ENCODE measurements at places on chromosomes 16 and 17. TPM values are rescaled to one million over a fixed set of nuclear protein-coding genes. Genes with fewer than 3 reads are reported as not detected.

DNA sequence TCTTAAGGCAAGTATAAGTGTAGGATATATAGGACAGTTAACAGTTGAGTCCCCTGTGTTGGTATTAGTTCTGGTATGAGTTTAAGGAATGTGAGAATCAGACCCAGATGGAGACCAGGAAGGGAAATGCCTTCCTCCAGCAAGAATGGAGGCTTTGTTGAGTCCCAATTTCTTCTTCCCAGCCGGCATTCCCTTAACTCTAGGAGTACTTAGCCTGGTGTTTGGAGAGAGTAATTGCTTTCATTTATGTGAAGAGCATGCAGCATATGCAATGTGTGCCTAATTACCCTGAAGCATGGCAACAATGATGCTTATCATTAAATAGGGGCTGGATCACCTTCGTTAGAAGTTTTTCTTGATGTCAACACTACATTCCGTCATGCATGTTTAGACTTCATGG, 225.9 kb upstream of the XYLT1 start:
- no peak for DNase-seq

DNA sequence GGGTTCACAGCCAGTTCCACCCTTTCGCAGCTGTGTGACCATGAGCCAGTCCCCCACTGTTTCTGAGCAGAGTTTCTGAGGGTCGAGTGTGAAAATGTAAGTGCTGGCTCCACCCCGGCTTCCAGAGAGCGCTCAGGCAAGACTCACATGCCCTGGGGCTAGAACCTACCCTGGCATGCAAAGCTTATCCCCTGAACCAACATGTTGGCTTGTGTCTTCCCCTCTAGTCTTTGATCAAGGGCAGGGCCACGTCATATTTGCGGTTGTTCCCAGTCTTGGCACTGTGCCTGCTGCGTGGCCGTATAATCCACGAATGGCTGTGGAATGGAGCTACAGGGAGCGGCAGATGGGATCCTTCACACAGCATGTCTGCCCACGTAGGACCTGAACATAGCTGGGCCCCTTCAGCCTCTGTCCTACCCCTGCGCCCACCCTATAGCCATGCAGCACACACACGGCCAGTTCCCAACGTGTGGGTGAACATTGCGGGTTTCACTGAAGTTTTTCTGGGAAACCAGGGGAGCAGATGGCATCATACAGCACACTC, 84.8 kb downstream of the MRM1 start:
- DNase-seq, result no peak

VTN gene
- total RNA-seq, result 0.18 TPM

KCNG4 gene
- total RNA-seq, result not detected

GRCh38 chr17:74592087-74592990, at the start of gene CD300LD:
CD300LD (minus strand) TSS chr17:74592283; CDS start chr17:74592202, 81 bp downstream.
- DNase-seq, result no peak

- DNase-seq, result no peak
Measured at GRCh38 chr17:2107506-2107905, 52.6 kb downstream of the HIC1 start.

OR1A2 gene
- total RNA-seq, result not detected

DNA sequence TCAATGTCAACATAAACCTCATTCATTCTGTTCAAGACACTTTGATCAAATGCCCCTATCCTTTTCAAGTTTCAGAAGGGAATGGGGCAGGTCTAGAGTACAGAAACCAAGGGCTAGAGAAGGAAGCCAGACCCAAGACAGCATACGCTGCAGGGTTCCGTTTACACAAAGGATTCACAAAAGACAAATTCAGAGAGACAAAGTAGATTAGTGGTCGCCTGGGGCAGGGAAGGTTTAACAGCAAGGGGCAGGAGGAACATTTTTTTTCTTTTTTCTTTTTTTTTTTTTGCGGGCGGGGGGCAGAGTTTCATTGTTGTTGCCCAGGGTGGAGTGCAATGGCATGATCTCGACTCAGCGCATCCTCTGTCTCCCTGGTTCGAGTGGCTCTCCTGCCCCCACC, 19.9 kb upstream of the TRAP1 start:
- no peak for DNase-seq

CDH16 gene
- total RNA-seq, result not detected

- no peak for DNase-seq
Measured at GRCh38 chr17:40525294-40525693, 23.9 kb upstream of the TNS4 start.

NHLRC4 gene
- 0.59 TPM for total RNA-seq

DNA sequence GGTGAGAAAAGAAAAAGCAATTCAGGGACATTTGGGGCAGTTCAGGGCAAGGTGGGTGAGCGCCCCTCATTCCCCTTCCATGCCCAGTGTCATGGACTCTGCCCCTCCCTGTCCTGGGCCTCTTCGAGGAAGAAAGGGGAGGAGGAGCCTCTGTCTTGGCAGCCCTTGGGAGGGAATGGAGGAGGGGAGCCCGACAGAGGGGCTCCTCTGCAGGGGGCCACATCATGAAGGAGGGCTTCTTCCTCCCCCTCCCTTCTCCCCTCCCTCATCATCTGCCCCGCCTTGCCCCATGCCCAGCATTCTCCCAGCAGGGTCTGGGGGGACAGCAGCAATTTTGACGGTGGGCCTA, 33.2 kb upstream of the TAC4 start:
- no peak for DNase-seq

Measured in CD8-positive, alpha-beta memory T cell (primary cell).